ENCODE measurements at places on chromosomes 16 and 17.

DNA sequence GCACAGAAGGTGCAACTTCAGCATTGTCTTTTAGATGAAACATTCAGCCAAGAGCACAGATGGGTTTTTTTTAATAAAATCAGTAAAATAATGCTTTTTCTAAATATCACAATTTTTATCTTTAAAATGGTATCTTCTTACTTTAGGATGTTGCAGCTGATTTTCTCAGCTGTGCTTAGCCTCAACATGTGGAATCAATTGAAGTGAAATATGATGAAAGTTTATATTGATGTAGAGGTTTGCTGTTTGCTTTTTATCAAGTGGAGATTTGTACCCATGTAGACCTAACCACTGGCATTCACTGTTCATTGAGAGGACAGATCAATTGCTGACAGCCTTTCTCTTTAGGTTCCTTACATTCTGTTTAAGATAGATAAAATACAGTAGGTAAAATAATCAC, 107.8 kb downstream of the CYB561 start:
- DNase-seq, result no peak

GRCh38 chr17:34125010-34125409, 130.1 kb upstream of the CCL2 start:
- DNase-seq, result no peak

GRCh38 chr17:32827227-32827626, 49.7 kb downstream of the MYO1D start:
- DNase-seq, result no peak

DNA sequence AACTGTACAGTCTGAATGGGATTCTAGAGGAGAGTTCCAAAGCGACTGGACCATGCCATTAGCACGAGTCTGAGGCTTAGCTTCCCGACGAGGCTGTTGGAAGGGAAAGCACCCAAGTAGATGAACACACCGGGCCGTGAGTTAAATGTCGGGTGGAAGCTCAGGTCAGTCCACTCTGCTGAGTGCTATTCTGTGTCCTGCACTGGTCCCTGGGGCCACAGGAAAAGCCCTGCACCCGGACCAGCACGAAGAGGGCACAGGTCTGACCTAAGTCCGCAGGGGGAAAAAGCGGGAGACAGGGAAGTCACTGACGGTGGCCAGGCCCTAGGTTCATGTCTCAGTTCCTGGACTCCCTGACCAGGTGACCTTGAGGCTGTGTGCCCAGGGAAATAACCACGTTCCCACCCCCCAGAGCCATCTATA, 44.1 kb upstream of the RBFOX3 start:
- DNase-seq, result no peak

- DNase-seq, result no peak
Measured at GRCh38 chr16:50841081-50841886, 99.4 kb downstream of the CYLD start.

DNA sequence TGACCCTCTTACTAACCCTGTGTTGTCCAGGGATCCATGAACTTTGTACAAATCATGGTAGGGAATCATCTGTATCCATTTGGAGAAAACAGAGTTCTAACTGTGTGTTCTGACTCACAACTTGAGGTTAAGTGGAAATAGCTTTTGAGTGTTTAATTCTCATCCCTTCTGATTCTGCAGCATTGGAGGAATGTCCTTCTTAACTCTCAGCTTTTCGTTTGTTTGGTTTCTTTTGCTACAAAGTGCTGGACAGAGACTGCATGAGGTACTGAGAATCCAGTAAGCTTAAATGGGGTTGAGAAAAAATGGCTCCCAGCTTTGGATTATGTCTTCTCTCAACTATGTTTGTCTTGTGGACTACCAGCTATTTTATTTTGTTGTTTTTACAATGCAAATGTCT, 352.1 kb upstream of the KIF2B start:
- DNase-seq, result no peak

GRCh38 chr16:79848719-79849118, 248.2 kb upstream of the MAF start:
- no peak for DNase-seq

GRCh38 chr17:58531661-58532554, 17.5 kb upstream of the MTMR4 start:
- DNase-seq, result no peak

- no peak for DNase-seq
Measured at GRCh38 chr16:84461029-84461412, 43.4 kb downstream of the MEAK7 start.

DNA sequence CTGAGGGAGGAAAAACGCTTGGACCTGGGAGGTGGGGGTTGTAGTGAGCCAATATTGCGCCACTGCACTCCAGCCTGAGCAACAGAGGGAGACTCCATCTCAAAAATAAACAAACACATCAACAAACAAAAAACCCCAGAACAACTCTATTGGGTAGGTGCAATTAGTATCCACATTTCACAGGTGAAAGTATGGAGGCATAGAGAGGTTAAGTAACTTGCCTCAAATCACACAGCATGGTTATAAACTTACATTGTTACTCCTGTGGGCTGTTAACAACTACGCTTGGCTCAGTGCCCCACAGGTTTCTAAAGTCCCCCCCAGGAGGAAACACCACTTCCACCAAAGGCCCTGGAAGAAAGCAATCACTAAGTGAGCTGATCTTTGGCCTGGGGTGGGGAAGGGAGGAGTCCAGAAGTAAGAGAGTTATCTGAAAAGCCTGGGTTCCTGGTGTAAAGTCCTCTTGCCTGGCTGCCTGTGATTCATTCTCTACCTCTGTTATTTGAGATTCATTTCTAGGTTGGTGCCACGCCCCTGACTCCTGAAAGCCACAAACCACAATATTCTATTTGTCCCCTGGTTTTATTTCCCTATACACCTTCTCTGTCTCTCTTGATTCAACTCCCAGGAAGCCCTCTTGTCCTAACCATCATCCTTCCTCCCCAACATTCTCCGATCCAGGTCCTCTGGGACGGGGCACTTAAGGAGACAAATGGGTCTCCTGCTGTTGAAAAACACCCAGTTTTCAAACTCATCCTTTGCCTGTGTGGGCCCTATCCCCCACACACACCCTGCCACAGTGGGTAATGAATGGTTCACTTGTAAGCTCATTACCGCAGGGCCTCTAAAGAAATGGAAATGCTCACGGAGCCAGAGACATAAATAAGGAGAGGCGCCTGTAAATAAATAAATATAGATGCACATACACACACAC, 195.4 kb downstream of the XYLT1 start:
- DNase-seq, result no peak

DNA sequence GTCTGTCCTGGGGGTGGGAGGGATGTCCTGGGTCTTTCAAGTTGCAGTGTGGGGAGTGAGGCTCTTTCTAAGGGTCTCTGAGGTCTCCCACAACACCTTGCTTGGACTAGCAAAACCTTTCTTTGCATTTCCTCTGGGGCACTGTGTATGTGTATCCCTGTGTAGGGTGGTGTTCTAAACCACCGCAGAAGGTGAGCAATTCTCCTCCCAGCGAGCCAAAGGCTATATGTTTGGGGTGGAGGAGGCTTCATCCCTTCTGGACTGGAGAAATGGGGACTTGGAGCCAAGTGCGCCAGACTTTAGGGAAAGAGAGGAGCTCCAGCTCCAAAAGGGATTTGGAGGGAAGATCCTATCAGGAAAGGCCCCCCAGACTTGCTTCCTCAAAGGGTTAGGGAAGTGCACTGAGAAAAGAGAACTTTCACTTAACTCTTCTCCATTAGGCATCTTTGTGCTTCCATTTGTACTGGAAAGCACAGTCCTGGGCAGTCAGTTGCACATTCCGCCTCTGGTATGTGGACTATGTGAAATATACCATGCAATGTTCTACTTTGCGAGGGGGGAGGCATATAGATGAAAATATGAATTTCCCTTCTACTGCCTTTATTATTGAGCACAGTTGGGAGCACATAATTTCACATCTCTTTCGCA, 18.9 kb upstream of the HOXB9 start:
- DNase-seq, result no peak

DNA sequence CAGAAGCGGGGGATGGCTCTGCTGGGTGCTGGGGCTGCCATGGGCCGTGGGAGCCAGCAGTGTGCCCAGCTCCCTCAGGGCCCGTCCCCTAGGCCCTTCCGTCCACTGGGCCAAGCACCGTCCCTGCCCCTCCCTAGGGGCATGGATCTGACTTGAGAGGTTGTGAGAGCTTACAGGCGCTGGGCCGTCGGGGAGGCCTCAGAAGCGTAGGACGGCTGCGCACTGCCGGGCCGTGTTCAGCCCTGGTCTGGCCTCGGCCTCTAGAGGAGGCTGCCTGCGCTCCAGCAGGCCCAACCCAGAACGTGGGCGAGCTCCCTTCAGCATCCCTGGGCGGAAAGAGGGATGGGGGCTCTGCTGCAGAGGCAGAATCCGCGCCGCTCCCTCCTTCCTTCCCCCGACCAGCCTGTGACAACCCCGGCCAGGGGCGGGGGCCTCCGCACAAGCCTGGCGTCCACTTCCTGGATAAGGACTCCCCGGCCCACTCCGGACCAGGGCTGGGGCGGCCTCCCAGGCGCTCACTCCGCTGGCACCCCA, 685 bp upstream of the MPG start:
- DNase-seq, result no peak

GRCh38 chr17:6641247-6641863, 495 bp downstream of the TXNDC17 start:
- DNase-seq, result no peak

DNA sequence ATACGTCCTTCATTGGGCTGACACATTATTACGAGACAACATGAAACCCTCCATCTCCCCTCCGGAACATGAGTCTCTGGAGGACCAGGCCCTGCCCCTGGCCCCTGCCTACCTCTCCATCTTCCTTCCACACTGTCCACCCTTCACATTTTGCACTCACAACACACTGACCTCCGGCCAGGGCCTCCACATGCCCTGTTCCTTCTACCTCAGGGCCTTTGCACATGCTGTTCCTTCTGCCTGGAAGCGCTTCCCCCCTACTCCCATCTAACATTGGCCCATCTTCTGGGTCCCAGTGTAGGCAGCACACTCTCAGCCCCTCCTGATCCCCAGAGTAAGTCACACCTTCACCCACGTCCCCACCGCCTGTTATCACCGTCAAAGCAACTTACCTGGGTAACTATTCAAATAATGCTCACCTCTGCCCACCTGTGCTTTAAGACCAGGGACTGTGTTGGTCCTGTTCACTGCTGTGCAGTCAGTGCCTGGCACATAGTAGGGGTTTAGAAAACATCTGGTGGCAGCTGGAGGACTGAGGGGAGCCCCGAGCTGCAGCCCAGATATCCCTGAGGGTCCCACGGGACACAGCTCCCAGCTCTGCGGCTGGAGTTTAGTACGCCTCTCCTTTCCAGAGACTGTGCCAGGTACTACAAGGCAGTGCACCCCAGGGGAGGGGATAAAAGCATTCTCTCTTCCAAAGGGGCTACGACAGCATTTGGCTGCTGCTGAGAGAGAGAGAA, 27.2 kb downstream of the RPH3AL start:
- no peak for DNase-seq

- no peak for DNase-seq
Measured at GRCh38 chr17:4969551-4970173, 2.0 kb upstream of the SPAG7 start.

DNA sequence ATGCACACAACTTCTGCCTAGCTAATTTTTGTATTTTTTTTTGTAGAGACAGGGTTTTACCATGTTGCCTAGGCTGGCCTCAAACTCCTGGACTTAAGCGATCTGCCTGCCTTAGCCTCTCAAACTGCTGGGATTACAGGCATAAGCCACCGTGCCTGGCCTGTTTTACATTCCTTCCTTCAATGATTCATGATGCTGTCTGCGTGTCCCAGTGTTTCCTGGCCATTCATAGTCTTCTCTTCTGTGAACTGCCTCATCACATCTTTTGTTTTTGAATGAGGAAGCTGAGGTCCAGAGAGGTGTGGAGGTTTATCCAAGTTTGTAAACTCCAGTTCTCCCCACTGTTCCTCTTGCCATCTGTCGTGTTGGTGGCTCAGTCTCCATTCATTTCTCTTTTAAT, 64.5 kb upstream of the MED9 start:
- DNase-seq, result peak; percentile 44

GRCh38 chr16:89572073-89572484, 3.5 kb upstream of the CPNE7 start:
- DNase-seq, result no peak

GRCh38 chr16:52837251-52837650, 215.4 kb downstream of the CHD9NB start:
- DNase-seq, result no peak

DNA sequence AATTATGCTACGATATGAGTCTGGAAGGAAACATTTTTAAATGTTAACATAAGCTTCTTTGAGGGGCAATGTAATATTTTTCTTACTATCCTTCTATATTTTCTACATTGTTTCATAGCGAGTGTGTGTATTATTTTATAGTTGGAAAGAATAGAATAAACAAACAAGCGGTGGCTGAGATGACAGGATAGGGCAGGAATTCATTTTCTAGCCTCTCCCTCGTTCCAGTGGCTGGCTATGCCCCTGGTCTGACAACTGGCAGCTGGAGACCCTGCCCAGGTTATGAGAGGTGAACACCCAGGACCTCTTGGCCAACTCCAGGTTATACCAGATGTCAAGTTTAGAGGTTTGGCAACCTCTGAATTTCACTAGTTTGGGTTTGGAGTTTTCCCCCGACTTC, 14.5 kb upstream of the TNRC6C start:
- no peak for DNase-seq

GRCh38 chr17:2978116-2978515, 85.3 kb downstream of the OR1D5 start:
- DNase-seq, result no peak

DNA sequence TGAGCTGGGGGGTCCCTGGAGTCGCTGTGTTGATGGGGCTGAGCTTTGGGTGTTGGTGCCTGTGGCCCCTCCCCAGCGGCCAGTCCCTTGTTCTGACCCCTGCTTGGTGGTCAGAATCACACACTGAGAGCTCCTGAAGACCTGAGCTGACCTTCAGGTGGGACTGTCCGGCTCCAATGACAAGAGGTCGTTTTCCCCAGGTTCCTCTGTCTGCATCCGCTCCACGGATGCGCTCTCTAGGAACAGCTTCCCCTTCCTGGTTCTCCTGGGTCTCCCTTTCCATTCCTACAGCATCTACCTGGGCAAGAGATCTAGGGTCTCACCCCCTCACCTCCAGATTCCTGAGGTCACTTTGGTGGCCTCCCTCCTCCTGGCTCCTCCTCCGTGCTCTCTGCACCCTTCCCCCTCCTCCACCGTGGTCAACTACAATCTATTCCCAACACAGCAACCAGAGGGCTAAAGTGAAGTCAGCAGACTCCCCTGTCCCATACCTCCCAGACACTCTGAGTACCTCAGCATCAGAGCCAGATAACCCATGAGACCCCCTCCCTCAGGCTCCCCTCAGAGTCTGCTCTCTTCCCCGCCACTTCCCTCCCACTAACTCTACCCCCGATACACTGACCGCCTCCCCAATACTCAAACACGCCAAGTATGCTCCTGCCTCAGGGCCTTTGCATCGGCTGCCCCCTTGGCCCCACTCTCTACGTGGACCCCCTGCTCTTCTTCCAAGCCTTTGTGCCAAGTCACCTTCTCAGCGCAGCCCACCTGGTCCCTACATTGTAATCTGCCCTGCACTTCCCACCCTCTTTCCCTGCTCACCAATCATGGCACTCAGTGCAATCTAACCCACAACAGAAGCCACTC, 9.0 kb upstream of the SEC14L5 start:
- DNase-seq, result no peak

- no peak for DNase-seq
Measured at GRCh38 chr17:72927146-72927545, 165.3 kb downstream of the SLC39A11 start.

Measured in non-pigmented ciliary epithelial cell (primary cell).